ENCODE measurements at places on chromosomes 11 and 22. TPM values are rescaled to one million over a fixed set of nuclear protein-coding genes. Genes with fewer than 3 reads are reported as not detected.
A peak's percentile ranks its signal among the peaks of the same experiment; 100 is the strongest.

- no peak for DNase-seq
Measured at GRCh38 chr22:35739931-35740380, 22.3 kb downstream of the APOL5 start.

KIRREL3 gene
- total RNA-seq: not detected

KRTAP5-9 gene
- total RNA-seq: not detected

DNA sequence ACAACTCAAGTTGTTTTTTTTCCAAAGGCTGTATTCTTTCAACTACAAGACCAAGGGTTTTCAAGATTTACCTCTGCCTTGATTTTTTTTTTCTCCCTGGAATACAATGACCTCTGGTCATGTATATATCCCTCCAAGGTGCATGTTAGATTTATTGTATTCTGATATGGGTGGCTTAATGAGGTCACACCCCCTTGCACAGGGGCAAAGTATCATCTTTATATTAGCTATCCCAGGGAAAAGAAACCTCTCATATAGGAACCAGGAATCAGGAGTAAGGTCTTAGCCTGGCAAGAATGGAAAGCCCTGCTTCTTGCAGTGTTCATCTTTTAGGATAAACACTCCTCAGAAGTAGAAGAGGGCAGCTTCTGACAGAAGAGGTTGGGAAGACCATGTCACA lies 516.9 kb upstream of the TENM4 start:
- DNase-seq: no peak

LRRN4CL gene
- under 0.01 TPM for total RNA-seq

DNA sequence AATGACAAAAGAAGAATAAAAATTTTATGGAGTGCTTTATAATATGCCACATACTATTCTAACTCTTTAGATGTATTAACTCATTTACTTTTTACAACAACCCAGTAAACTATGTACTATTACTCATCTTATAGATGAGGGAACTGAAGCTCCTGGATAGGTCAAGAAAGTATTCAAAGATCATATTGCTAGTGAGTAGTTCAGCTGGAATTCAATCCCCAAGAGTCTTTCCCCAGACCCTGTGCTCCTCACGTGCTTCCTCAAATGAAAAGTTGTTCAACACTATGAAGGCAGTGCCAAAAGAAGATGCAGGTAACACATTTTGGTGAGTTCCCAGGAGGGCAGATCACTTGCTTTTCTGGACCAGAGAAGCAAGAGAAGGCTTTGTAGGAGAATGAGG lies 46.8 kb downstream of the BTG4 start:
- no peak for DNase-seq

DNA sequence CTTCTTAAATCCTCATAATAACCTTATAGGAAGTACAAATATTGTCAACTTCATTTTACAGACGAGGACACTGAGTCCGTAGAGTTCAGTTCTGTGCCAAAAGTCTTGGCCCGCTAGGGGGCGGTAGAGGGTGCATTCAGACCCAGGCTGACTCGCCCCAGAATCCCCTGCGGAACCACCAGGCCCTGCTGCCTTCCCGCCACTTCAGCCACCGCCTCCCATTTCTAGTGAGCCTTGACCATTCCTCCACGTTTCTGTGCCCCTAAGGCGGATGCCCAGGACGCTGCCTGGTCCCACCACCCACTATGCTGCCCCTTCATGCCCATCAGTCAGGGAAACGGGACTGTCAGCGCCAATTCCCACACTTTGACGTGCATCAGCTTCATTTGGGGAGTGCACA lies 19.1 kb downstream of the SYT13 start:
- no peak for DNase-seq

DNA sequence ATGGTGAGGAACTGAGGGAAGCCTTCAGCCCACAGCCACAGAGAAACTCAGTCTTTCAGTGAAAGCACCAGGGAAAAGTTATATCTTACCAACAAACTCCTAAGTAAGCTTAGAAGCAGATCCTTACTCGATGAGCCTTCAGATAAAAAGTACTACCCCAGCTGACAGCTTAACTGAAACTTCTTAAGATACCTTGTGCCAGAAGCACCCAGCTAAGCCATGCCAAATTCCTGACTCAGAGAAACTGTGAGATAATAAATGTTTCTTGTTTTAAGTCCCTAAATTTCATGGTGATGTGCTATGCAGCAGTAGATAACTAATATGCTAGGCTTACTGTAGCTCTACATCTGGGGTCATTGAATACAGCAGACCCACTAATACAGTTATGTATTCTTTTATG lies 2025.0 kb downstream of the LRRC4C start:
- DNase-seq: no peak

ASPHD2 gene
- 7.5 TPM for total RNA-seq

GRCh38 chr22:19576460-19577421 lies 52.5 kb upstream of the CLDN5 start:
- no peak for DNase-seq

GRCh38 chr11:111066846-111067245 lies 178.7 kb upstream of the POU2AF2 start:
- DNase-seq: no peak

GRCh38 chr11:86724137-86724536 lies 51.7 kb upstream of the ME3 start:
- DNase-seq: no peak

OR51A4 gene
- not detected for total RNA-seq

GRCh38 chr11:91967691-91968045 lies 256.9 kb upstream of the FAT3 start:
- no peak for DNase-seq

ROBO4 gene
- 220 TPM for total RNA-seq

DNA sequence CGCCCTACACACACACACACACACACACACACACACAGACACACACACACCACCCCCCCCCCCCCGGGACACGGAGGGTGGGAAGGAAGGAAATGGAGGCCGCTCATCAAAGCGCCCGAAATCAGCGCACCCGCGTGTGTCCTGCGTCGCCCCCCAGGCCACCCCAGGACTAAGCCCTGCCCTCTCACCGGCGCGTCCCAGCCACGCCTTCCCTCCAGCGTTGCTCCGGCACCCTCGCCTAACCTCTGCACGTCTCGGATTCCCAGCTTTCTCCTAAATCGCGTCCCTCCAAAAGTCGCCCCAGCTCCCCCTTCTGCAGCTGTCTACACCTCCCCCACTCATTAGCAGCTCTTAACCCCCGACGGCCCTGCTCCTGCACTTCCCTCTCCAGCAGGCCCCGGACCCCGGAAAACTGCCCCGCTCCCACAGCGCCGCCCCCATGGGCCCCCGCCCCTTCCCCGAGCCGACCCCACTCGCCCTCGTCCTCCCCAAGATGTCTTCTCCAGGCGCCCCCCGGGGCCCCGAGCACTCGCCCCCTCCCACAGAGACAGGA lies 557 bp downstream of the PACSIN2 start:
- DNase-seq: no peak

DNA sequence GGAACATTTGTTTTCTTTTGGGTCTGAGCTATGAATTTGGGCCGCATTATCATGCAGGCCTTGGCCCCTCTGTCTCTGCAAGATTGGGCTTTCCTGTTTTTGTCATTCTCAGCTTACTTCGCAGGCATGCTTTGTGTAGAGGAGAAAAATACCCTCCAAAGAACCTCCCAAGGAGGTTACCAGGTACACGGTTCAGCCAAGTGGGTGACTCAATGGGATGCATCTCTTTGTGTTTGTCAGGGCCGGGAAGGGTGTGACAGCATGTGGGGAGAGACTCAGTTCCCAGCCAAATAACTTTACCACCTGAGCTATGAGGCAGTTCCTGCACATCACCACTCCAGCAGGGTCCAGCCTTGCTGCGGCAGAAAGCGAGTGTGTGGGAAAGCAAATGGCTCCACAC lies 47.8 kb upstream of the CLDN5 start:
- no peak for DNase-seq

- DNase-seq: peak; percentile 87
Measured at GRCh38 chr22:30196141-30196879, 50.2 kb downstream of the LIF start.

IRF7 gene
- 16.5 TPM for total RNA-seq

GRCh38 chr11:28566339-28567089 lies 458.3 kb downstream of the METTL15 start:
- DNase-seq: peak; percentile 63

PARVG gene
- total RNA-seq: not detected

DNA sequence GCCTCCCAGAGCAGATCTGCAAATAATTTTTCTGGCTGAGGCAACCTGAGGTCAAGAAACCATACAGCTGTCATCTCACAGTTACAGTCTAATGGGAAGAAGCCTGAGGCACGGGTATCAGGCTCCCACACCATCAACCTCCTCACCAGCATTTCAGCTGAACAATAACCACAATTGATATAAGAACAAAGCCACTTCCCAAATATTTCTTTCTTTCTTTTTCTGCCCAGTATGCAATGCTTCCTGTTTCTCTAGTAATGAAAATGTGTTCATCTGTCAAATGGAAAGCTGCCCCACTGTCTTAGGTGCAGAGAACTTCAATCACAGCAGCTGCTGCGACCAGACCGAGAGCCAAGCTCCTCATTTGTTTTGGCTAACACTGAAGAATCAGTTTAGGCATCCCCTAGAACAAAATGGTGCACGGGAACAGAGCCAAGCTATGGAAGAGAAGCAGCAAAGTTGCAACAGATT lies 108.4 kb downstream of the BLID start:
- DNase-seq: no peak

GRCh38 chr11:67352546-67353316 lies 615 bp downstream of the POLD4 start:
- DNase-seq: no peak

- DNase-seq: no peak
Measured at GRCh38 chr11:110763249-110764011, 51.2 kb upstream of the ARHGAP20 start.

OR10V1 gene
- not detected for total RNA-seq

PNPLA3 gene
- 2.8 TPM for total RNA-seq

GRCh38 chr11:79150966-79151365 lies 289.9 kb downstream of the TENM4 start:
- no peak for DNase-seq

DNA sequence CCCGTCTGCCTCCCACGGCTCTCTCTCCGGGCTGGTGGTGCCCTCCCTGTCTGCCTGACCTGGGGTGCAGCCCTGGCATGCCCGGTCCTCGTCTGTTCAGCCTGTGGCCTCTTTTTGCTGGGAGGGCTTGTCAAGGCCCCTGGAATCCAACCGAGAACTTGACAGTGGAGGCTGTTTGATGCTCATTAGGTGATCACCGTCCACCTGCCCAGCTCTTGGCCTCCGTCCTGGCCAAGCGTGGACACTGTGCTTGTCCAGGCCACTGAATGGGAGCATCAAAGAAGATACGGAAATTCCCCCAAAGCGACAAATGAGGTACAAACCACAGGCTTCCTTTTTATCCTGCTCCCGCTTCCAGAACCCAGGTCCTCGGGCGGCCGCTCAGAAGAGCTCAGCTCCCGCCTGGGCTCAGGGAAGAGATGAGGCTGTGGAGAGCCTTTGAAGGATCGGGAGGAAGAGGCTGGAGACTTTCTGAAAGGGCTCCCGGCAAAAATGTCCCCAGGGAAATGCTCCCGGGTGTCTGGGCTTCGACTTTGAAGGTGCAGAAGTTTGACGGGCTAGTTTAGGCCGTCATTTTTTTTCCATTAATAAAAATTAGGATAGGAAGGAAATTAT lies 1273.9 kb downstream of the BRD1 start:
- no peak for DNase-seq

KRTAP5-10 gene
- not detected for total RNA-seq

GRCh38 chr22:26079009-26079408 lies 90.3 kb upstream of the SEZ6L start:
- DNase-seq: no peak

CADM1 gene
- 2.8 TPM for total RNA-seq

Measured in pulmonary artery endothelial cell (primary cell).